ENCODE measurements at places on chromosomes 5 and 9.

GRCh38 chr9:33264003-33264472 lies 470 bp downstream of the BAG1 start:
- peak; percentile 70 for DNase-seq

- DNase-seq, result no peak
These were observed 63.8 kb downstream of the MACROH2A1 start for GRCh38 chr5:135335031-135335828.

GRCh38 chr5:132877938-132878337 lies 4.5 kb downstream of the LEAP2 start:
- DNase-seq, result peak; percentile 9

GRCh38 chr5:104431002-104431620 lies 868.5 kb upstream of the NUDT12 start:
- no peak for DNase-seq

DNA sequence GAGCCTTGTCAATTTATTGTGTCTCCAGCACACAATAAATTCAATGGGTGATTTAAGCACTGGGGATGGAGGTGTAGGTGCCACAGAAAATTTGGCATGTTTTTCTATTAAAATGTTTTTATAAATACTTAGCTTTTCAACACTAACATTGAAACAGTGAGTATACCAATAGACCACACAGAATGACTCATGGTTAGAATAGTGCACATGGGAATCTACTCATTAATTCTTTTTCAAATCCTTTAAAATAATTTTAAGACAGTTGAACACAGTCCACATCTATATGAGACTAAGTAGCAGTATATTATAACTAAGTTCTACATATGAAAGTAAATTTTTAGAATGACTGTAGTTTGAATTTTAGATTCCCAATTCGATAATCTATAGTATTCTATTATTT lies 67.1 kb downstream of the LNPEP start:
- DNase-seq, result no peak

DNA sequence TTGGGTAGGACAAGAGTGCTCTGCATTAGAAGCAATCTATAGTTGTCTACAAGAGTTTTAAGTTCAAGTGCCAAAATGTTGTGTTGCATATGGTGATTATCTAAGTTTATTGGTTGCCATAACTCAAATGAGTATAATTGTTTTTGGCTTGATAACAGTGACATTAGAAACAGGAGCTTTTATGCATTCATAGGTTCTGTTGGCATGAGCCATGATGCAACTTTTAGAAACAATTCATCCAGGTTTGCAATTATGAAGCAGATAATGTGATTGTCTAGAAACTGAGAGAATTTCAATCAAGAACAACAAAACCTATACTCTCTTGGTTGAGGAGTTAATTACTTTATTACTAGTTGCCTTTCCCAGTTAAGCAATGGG lies 137.0 kb downstream of the PBX3 start:
- DNase-seq, result no peak

GRCh38 chr9:113788616-113789330 lies 87.3 kb upstream of the ZNF618 start:
- DNase-seq, result no peak

DNA sequence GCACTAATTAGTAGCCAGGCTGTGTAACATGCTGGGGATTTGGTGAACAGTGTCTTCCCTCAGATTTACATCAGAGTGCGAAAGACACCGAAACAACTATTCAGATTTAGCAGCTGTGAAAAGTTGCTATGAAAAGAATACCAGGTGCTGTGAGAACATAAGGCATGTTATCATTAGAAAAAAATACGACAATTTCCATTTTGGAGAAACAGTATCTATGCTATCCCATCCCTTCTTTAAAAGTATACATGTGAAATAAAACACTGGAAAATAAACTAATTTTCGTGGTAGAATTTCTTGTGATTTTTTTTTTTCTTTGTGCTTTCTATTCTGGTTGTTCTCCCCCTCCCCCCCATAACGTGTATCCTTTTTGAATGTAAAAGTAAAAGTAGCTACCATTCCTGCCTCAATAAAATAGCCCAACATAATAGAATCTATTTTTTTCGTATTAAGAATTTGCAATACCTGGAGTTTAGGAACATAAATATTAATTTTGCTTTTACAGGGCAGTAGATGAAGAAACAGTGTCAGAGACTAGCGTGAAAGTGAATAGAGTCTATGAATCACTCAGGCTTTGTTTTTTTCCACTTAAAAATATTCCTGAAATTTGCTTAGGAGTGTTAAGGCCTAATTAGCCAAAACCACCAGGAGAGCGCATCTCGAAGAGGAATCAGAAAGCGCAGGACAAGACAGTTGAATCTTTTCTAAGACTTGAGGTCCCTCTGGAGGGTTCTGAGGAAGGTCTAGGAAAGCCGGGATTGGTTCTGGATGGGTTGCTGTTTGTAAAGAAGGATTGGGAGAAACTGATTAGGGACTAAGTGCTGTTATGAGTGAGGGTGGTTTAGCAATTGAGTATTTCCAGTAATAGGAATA lies 813 bp upstream of the SLU7 start:
- DNase-seq, result no peak

Data from anterior cingulate cortex (tissue), 58 donors.